MCF 10A (cell line): ENCODE measurements at places on chromosomes 13 and 19. TPM values are rescaled to one million over a fixed set of nuclear protein-coding genes. Genes with fewer than 3 reads are reported as not detected.

ZNF490 gene
- 6.9 and 8.4 TPM in 2 replicates for total RNA-seq

WASF3 gene
- 21.8 and 24.0 TPM in 2 replicates for total RNA-seq

RASL11A gene
- total RNA-seq = 0.71 and 0.98 TPM in 2 replicates

CAPS gene
- 7.3 and 8.5 TPM in 2 replicates for total RNA-seq

STXBP2 gene
- total RNA-seq = 94.4 and 102 TPM in 2 replicates

ANGPTL4 gene
- 12.6 and 32.8 TPM in 2 replicates for total RNA-seq

ANGPTL8 gene
- total RNA-seq = not detected in 2 replicates

ICAM4 gene
- not detected in 2 replicates for total RNA-seq

GRCh38 chr19:35168196-35168595 lies 13.7 kb downstream of the FXYD5 start:
- DNase-seq = peak; percentile 93

- no peak for DNase-seq
Observed at GRCh38 chr13:73967397-73968165, 166.6 kb downstream of the KLF12 start.

DNA sequence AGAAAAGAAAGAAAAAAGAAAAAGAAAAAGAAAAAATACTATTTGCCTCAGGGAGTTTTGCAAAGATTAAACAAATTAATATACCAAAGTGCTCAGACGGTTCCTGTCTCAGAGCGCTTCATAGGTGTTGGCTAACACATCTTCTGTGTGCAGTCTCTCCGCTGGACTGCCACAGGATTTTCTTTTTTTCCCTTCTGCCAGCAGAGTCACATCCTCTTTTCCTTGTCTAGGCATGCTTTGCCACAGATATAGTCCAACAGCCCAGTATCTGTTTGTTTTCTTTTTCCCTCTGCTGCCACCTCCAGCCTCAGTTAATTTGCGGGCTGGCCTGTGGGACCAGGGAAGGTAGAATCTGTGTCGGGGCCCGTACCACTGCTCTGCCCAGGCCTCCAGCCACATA lies 3.4 kb upstream of the URAD start:
- DNase-seq = peak; percentile 9

DNA sequence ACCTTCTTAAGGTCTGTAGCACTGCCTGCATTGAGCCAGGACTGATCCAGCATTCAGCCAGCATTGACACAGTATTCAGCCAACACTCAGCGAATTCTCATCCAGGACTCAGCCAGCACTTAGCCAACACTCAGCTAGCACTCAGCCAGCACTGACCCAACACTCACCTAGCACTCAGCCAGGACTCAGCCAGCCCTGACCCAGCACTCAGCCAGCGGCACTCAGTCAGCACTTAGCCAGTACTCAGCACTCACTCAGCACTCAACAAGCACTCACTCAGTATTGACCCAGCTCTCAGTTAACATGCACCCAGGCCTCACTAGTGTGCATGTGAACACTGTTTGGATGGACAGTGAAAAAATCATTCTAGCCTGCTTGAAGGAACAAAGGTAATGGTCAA lies 55.0 kb downstream of the TSHZ3 start:
- no peak for DNase-seq

DNA sequence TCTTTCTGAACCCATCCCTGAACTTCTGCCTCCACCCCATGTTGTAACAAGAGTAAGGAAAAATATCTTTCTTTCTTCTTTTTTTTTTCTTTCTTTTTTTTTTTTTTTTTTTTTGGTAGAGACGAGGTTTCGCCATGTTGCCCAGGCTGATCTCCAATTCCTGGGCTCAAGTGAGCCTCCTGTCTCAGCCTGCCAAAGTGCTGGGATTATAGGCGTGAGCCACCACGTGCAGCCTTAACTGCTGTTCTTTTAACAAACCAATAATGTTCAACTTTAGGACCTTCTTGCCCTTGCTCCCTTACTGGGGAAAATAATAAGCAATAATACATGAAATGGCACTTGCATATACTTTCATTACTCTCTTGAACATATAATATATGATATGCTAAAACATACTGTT lies 19.6 kb downstream of the GPR183 start:
- DNase-seq = no peak

GRCh38 chr19:58545286-58546018 lies 1.6 kb downstream of the TRIM28 start:
- DNase-seq = no peak

DNA sequence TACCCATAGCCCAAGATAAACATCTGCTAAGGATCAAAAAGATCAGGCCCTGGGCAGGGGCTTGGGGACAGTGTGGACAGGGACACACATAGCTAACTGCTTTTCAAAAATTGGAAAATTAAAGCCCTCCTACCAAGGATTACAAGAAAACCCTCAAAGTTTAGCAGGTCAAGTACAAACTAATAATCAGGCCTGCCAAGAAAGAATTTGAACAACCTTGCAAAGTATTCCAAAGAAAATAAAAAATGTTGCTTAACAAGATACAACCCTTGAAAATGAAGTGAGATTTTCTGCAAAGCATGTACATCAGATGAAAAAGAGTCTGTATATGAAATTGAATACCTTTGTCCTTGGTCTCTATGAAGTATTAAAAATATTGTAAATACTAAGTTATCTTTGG lies 67.3 kb downstream of the KLF12 start:
- no peak for DNase-seq

- DNase-seq = no peak
Observed at GRCh38 chr19:40410030-40410389, 3.2 kb downstream of the PRX start.

DNA sequence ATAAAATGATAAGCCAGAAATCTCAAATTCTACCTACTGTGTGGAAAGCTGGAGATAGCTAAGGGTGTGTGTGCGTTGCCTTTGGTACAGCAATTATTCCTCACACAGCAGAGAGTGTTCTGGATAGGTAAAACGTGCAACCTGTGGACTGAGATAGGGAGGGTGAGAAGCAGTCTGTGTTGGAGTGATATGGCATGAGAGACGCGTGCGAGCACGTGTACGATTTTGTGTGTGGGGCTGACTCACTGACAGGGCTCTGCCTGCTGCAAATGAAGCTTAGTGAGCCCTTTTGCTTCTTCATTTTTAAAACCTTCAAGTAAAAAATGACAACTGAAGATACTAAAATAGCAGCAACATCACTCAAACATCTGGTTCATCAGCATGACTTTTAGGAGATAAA lies 35.7 kb upstream of the SLC10A2 start:
- DNase-seq = no peak

DNA sequence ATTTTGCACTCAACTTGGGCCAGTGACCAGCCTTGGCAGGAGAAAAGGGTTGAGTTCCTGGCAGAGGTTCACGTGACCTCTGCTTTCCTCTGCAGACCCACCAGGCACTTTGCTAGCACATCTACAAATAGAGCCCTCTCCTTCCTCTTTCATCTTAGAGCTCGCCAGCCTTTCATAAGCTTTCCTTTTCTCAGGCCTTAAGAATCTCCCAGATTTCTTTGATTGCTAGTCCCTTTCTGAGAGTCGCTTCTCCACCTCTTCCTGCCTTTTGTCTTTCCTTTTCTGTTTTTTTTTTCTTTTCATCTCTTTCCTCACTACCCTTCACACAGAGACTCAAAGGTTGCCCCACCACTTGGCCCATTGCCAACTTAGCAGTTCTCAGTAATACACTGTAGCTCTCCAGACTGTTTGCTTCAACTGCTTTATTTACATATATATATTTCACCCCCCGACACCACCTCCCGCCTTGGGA lies 375.7 kb upstream of the SPRY2 start:
- peak; percentile 63 for DNase-seq

DNA sequence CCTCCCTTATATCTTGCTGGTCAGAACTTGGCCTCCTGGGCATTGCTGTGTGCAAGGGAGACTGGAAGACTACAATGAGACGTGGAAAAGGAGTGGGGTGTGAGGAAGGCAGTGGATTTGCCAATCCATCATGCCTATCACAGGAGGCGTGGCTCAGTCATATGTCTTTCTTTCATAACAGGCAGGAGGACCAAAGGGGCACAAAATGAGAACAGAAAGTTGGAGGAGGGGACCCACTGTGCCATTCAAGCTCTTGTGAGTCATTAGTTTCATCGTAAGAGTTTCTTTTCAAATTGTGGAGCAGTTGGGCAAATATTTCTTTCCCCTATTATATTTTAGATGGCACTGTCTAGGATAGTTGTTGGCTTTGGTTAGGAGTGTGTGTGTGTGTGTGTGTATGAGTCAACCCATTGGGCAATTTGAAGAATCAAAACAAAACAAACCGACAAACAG lies 471.5 kb downstream of the TSHZ3 start:
- DNase-seq = no peak

DNA sequence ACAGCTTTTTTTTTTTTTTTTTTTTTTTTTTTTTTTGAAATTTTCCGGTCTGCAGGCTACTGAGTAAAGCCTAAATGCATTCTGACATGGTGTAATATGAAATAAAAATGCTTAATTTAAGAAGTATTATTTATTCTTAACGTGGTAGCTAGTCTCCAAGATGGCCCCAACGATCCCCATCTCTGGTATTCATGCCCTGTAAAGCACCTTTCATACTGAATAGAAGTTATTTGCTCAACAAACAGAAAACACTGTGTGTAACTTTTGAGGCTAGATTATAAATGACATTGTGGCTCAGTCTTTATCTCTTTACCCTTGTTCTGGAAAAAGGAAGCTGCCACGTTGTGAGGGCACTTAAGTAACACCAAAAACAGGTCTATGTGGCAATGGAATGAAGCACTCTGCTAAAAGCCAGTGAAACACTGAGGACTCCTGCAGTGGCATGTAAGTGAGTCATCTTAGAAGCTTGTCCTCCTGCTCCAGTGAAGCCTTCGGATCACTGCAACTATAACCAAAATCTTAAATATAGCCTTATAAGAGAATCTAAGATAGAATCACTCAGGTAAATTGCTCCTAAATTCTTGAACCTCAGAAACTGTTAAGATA lies 128.7 kb downstream of the UGGT2 start:
- DNase-seq = peak; percentile 89

- DNase-seq = no peak
Observed at GRCh38 chr13:20803180-20803965, 29.6 kb upstream of the EEF1AKMT1 start.

DNA sequence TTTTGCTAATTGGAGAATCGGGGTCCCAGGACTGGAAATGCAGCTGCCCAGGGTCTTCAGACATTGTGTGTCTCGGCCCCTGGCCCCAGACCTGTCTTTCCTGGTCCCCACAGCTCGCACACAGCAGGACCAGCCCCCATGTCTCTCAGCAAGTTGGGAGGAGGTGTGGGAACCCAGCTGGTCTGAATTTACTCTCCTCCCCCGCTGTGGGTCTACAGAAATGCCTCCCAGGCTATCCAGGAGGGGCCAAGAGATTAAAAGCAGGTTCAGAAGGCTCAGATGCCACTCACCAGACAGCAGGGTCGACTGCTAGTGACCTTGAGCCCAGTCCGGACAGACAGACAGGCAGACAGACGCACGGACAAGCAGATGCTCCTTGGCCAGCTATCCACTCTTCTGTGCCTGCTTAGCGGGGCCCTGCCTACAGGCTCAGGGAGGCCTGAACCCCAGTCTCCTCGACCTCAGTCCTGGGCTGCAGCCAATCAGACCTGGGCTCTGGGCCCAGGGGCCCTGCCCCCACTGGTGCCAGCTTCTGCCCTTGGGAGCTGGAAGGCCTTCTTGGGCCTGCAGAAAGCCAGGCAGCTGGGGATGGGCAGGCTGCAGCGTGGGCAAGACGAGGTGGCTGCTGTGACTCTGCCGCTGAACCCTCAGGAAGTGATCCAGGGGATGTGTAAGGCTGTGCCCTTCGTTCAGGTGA lies at the start of gene DAND5:
TSS of gene DAND5 (plus strand) at position 285 of the 697 bp plus-strand sequence. CDS start at position 370, 85 bp downstream.
- DNase-seq = no peak

- no peak for DNase-seq
Observed at GRCh38 chr13:49455007-49455398, 10.9 kb downstream of the SETDB2 start.

DNA sequence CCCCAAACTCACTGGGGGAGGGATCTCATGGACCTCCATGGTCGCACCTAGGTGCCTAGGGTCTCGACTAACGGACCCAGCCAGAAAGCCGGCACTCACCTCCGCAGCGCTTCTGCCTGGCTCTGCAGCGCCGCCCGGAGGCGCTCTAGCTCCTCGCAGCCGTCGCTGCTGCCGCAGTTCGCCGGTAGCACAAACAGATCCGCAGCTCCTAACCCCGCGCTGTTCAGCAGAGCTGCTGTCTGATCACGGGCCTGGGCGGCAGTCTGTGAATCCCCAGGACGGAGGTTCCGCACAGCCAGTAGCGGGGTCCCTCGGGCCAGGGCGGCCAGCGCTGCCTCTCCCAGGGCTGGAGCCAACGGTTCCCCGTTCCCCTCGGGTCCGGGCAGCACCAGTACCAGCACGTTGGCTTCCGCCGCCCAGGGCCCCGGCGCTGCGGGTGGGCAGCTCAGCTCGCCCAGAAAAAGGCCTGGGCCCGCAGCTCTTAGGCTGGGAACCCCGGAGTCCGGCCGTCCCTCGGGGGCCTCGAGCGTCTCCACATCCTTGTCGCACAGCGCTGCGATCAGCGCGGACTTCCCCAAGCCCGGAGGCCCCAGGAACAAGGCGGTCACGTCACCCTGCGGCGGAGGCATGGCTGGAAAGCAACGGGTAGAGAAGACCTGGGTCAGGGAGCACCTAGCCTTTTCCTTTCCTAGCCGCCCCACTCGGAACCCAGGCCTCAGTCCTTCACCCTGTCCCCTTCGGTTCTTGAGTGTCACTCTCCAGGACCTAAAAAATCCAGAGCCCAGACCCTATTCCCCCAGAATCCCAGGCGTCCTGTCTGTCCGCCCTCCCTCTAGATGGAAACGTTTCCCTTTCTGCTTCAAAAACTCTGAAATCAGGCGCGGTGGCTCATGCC lies 977 bp downstream of the IRGQ start:
- peak; percentile 57 for DNase-seq

GRCh38 chr19:24177686-24178085 lies 90.7 kb downstream of the ZNF254 start:
- no peak for DNase-seq

- DNase-seq = no peak
Observed at GRCh38 chr19:51121257-51121656, 3.4 kb upstream of the SIGLEC9 start.

DNA sequence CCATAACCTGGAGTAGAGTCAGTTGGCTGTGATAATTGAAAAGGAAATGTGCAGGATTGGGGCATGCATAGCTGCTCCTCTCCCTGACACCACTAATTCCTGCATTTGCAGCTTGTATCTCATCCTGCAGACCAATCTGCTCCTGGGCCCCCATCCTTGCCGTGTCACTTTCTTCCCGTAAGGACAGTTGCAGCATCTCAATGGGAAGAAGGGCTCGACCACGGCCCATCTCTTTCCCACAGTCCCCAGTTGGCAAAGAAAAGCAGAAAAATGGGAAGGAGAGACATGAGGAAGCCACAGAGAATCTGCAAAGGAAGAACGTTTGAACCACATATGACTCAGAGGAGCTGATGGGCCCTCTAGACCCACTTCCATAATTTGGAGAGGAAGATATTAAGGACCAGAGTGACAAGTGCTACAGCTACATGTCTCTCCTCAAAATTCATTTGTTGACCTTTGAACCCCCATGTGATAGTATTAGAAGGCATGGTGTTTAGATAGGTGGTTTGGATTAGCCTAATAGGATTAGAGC lies 1.8 kb upstream of the SIGLEC12 start:
- DNase-seq = no peak

- DNase-seq = no peak
Observed at GRCh38 chr13:29937841-29938240, 87.4 kb upstream of the UBL3 start.

- DNase-seq = no peak
Observed at GRCh38 chr13:99636728-99637353, 135.6 kb downstream of the TM9SF2 start.

- DNase-seq = no peak
Observed at GRCh38 chr13:52837850-52838249, 10.6 kb downstream of the PCDH8 start.
